Stimulated activated CD8-positive, alpha-beta memory T cell treated with anti-CD3 and anti-CD28 coated beads, Interleukin-15, amount 100 ng/mL, for 4 hours (primary cell): ENCODE measurements at places on chromosomes 16 and 17.

GRCh38 chr16:47247690-47248089 lies 103.9 kb upstream of the NETO2 start:
- DNase-seq = no peak

DNA sequence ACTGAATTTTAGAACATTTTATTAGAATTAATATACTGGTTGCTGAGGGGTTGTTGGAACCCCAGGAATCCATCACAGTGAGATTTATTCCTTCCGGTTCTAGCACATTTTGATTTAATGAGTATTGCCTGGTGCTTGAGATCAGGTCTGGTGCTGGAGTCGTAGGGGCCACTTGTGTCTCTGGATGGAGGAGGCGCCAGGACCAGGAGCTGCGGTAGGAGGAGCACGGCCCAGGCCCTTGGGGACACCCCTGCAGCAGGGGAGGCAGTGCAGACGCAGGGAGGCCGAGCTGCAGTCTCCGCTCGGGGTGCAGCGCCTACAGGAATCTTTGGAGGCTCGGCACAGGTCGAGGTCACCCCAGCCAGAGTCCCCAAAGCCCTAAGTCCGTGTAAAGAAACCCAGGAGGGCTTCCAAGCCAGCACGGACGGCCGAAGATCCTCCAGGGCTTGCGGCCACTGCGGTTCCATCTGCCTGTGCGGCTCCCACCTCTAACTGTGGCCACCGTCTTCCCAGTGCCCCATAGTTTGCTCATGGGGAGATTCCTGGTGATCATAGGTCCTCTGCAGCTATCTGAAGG lies 66.2 kb upstream of the CREBBP start:
- DNase-seq = no peak

DNA sequence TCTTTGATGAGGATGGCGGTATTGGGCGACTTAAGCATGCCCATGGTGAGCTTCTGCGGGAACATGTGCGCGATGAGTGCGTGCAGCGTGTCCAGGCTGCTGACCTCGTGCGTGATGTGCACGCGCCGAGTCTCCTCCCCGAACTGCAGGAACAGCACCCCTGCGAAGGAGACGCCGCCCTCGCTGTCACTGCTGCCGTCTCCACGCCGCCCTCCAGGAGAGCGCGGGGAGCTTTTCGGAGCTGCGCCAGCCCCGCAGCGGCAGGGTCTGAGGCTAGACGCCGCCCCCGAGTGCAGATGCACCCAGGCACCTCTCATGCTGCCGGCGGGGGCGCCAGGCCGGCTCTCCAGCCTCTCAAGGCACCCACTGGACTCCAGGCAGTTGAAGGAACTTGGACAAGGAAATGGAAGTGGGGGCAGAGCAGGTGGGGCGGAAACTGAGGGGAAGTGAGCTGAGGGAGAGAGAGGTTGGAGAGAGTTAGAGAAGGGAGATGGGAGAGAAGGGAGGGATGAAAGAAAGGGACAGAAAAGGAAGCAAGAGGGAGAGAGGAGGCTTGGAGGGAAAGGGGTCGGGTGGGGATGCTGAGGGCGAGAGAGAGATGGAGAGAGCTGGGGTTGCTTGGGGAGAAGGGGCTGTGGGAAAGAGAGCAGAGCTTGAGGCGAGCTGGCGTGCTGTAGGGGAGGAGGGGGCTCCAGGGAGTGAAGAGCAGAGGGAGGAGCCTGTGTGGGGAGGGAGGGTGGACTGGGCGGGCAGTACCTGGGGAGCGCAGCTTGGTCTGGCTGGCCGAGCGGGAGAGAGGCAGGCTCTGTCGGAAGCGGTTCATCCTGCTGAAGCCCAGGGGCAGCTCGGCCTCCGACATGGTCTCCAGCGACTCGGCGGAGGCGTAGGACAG lies 42.1 kb downstream of the SRCIN1 start:
- no peak for DNase-seq

GRCh38 chr17:57143919-57144318 lies 58.9 kb downstream of the AKAP1 start:
- no peak for DNase-seq

- no peak for DNase-seq
These were observed 2.1 kb downstream of the FOXF1 start for GRCh38 chr16:86512301-86512859.

DNA sequence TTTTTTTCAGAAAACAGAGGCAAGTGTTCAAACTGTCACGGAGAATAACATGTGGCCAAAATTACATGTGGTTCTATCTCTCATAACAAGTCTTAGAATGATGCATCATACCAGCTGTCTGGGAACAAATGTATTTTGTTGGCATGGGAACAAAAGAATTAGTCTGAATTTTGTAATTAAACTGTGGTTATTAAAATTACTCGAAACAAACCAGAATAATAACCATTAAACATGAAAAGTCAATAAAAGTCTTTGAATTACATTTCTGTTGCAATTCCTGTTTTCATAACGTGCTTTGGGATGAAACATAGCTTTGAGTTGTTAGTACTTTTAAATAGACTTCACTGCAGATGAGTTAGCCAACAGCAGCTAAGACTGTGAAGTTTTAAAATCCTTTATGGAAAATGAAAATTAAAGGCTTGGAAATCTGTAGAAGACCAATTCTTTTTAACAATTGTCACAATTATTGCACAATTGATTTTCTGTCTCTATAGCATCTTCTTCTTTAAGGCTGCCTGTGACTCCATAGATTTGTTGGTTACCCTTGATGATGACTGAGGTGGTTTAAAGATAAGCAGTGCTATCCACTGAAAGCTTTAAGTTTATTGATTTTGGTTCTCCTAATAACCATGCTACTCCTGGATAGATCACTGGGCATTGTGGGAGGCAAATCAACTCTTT lies 117.9 kb upstream of the AXIN2 start:
- DNase-seq = no peak

DNA sequence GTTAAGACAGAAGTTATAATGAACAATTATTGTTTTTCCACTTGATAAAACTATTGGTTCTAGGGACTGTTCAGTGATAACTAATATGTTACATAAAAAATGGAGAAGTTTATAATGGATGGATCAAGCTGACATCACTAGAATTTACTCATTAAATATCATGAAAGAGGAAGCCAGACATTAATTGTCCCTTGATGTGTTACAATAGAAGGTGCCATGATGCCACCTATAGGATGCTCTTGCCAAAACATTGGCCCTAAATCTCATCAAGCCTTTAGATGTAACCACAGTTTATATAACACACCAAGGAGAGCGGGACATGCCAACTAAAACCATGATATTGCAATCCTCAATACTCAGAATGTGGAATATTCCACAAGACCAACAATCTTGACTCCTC lies 147.9 kb upstream of the MON1B start:
- DNase-seq = no peak

DNA sequence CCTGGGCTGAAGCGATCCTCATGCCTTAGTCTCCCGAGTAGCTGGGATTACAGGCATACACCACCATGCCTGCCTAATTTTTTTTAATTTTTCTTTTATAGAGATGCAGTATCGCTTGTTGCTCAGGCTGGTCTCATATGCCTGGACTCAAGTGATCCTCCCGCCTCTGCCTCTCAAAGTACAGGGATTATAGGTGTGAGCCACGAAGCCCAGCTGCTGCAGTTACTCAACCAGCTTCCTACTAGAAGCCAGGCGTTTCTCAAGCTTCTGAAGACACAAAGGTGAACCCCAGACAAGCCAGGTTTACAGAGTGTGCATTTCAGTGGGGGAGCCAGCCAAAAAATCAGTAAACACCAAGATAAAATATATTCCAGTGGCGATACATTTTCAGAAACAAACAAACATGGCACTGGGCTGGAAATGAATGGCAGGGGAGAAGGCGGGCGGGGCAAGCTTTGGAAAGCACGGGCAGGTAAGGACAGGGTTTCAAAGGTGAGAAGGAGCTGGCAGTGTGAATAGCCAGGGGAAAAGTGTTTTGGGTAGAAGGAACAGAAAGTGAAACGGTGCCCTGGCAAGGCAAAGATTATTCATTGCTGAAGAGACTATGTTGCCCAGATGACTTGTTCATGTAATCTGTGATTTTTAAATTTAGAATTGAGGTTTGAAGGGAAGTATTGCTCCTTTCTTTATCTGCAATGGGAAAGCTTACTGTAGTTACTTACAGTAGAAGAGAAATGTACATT lies 471.1 kb downstream of the WWOX start:
- no peak for DNase-seq

GRCh38 chr17:62765351-62765750 lies 42.8 kb downstream of the MARCHF10 start:
- DNase-seq = no peak

DNA sequence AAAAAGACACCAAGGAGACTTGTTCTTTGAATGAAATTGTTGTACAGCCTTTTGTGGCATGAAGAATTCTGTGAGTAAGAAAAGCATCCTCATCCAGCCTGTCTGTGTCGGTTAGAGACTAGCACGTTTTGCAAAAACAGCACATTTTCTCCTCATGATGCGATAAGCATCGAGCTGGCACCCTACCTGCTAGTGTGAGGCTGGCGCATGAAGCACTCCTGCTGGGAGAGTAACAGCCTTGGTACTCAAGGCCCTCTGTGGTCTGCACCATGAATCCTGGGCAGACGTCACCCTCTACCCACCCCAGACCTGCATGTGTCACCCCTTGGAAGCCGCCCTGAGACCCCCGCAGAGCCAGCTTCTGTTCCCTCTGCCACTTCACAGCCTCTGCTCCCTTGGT lies 92.6 kb upstream of the TMEM132E start:
- no peak for DNase-seq

GRCh38 chr17:40452216-40452787 lies 9.1 kb downstream of the IGFBP4 start:
- DNase-seq = no peak

- no peak for DNase-seq
These were observed 49.8 kb downstream of the TMEM100 start for GRCh38 chr17:55672585-55673501.

- no peak for DNase-seq
These were observed 250.7 kb downstream of the HS3ST3A1 start for GRCh38 chr17:13351046-13351445.

DNA sequence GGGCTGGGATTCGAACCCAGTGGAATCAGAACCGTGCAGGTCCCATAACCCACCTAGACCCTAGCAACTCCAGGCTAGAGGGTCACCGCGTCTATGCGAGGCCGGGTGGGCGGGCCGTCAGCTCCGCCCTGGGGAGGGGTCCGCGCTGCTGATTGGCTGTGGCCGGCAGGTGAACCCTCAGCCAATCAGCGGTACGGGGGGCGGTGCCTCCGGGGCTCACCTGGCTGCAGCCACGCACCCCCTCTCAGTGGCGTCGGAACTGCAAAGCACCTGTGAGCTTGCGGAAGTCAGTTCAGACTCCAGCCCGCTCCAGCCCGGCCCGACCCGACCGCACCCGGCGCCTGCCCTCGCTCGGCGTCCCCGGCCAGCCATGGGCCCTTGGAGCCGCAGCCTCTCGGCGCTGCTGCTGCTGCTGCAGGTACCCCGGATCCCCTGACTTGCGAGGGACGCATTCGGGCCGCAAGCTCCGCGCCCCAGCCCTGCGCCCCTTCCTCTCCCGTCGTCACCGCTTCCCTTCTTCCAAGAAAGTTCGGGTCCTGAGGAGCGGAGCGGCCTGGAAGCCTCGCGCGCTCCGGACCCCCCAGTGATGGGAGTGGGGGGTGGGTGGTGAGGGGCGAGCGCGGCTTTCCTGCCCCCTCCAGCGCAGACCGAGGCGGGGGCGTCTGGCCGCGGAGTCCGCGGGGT lies at the start of gene CDH1:
Gene CDH1, plus strand, starts transcription at position 247 of the 684 bp plus-strand sequence. Its CDS starts 124 bp downstream, at position 371.
- DNase-seq = no peak

GRCh38 chr16:4272114-4272956 lies 488 bp downstream of the TFAP4 start:
- no peak for DNase-seq

GRCh38 chr17:28078341-28079229 lies 36.1 kb downstream of the NLK start:
- no peak for DNase-seq

GRCh38 chr17:38425031-38425430 lies 3.2 kb upstream of the ARHGAP23 start:
- DNase-seq = no peak

DNA sequence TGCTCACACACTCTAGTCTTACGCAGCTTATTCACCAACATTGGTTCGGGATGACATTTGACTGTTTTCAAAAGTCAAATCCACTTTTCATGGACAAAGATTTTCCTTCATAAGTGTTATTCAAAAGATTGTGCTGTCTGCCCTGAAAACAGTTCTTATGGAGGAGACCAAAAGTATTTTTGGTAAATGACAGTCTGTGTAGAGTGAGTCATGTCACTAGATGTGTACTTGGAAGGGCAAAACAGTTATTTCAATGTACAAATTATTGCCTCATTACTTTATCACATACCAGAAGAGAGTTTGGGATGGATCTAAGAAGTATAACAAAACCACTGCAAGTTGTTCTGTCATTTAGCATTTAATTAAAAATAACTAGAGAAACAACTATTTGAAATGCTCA lies 265.6 kb downstream of the CDH13 start:
- DNase-seq = no peak

- no peak for DNase-seq
These were observed 145.7 kb downstream of the RBFOX3 start for GRCh38 chr17:79465011-79465680.

GRCh38 chr16:68251832-68252231 lies 6.7 kb downstream of the PLA2G15 start:
- no peak for DNase-seq

- DNase-seq = no peak
These were observed 29.2 kb upstream of the WFIKKN2 start for GRCh38 chr17:50806141-50806643.

DNA sequence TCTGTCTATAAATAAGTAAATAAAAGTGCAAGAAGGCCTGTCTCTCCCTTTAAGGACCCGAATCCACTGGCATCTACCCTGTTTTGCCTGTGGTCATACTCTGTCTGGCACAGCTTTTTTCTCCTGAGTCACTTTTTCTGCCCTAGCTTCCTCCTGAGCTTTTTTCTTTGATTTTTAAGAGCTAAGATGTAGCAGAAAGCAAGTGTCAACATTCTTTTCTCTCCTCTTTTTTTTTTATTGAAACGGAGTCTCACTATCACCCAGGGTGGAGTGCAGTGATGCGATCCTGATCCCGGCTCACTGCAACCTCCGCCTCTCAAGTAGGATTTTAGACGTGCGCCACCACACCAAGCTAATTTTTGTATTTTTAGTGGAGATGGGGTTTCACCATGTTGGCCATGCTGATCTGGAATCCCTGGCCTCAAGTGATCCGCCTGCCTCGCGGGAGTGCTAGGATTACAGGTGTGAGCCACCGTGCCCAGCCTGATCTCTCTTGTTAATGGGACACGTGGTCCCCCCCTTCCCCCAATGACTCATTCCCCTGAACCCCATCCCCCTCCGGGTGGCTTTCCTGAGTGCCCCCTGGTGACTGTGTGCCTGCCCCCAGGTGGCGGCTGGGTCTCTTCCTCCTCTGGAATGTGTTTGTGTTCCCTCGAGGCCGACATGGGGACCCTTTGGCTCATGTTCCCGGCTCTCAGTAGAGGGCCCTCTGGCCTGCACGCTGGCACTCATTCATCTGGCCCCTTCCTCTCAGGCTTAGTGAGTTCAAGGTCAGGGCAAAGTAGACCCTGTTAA lies 14.2 kb downstream of the C16orf90 start:
- DNase-seq = no peak
